ENCODE measurements at places on chromosomes 6 and 20.

DNA sequence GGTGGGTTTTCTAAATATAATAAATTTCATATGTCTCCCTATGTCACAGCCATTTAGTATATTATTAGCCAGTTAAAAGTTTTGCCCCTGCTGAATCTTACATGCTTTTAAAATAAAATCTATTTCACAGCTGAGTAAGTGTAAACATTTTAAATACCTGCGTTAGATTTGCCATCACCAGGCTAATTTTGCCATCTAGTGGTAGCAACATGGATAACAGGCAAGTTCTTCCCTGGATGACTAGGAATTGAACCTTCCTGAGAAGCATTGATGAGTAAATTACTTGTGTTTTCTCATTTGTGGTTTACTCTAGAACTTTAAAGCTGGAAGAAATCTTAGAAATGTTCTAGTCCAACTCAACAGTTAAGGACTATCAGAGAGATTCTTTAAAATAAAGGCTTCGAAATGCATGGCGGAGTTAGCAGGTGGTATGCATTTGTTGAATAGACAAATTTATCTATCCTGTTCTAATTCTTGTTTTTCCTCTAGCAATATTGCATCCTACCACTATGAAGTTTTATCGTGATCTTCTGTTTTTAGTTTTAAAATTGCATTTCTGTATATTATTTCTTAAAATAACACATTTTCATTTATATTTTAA is 2.6 kb downstream of the PRSS35 start:
- no peak for DNase-seq

DNA sequence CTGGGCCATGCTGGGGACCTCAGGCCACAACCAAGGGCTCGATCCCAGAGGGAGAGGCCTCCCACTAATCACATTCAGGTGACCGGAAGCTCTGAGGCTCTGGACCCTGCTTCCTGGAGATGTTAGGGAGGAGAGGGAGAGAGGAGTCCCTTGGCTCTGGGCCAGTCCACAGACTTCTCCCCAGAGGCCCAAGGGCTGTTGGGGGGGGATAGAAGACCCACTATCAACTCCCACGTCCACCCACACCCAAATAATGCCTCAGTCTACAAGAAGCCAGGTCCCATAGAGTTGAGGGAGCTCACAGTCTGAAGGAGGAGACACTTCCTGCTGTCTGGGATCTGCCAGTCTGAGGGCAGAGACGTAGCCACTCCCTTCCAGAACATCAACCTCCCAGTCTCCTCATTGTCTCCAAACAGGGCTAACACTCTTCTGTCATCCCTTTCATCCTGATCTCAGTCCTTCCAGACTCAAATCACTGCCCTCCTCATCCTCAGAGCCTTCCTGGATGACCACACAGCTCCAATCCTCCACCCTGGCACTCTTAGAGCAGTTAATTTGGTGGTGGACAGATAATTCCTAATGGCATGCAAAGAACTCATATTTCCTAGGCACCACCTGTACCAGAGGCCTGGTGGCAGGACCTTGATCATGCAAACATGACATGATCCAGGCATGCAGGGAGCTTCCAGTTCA is 69.9 kb downstream of the MRPL14 start:
- no peak for DNase-seq

- DNase-seq = no peak
Observed at GRCh38 chr20:48735112-48735511, 92.7 kb downstream of the PREX1 start.

- no peak for DNase-seq
Observed at GRCh38 chr6:119791736-119792135, 442.2 kb upstream of the MAN1A1 start.

DNA sequence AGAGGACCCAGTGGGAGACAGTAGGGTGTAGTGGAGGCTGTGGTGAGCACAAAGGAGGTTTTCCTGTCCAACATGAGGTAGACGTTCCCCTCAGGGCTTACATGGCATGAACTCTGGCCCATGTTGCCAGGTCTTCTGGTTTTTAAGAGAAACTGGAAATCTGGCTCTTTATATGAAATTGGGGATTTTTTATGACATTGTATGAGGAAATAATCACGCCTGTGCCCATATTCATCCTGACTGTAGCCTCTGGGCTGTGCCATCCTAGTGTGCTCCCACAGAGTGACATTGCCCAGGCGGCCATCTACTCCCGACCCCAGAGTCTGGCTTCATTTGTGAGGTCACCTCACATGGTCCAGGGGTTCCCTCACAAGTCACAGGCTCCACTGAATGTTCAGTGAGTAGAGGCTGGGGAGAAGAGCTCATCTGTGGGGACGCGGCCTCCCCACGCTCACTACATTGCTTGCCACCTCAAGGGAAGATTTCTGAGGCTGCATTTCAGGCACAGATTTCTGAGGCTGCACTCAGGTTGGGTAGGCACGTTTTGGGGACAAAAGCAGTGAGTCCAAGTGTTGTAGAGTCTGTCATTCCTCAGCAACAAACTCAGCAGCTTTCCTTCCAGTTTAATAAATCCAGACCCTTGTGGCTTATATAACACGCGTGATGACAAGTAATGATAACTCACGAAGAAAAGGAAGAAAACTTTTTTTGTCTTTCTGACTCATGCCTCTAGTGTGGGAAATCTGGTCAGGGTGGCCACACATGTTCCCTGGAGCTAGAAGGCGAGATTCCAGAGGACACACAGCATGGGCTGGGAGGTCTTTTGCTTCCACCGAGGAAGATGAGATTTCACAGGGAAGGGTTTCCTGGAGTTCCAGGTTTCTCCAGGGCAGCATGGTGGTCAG is 41.7 kb downstream of the SLC24A3 start:
- peak; percentile 46 for DNase-seq

DNA sequence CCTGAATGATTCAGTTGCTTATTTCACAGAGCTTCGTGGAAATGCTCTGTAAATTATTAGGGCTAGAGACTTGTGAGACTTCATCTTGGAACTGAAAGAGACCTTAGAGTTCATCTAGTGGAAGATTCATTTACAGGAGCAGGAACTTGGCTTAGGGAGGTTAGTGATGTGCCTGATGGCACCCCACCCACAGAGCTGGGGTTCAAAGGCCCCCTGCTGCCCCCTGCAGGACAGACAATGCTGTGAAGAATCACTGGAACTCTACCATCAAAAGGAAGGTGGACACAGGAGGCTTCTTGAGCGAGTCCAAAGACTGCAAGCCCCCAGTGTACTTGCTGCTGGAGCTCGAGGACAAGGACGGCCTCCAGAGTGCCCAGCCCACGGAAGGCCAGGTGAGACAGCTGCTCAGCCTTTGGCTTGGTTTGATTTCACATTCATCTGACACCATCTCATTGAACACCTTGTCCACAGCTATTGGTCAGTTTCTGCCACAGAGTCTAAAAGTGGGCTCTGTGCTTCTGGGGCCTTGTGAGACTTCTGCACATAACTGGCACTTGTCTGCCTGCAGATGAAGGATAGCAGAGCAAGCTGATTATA is 25.1 kb downstream of the MYBL2 start:
- DNase-seq = no peak
